ENCODE measurements at places on chromosomes 1 and 21. TPM values are rescaled to one million over a fixed set of nuclear protein-coding genes. Genes with fewer than 3 reads are reported as not detected.

The ATP6V1G3 gene
- 0.84 TPM for total RNA-seq

DNA sequence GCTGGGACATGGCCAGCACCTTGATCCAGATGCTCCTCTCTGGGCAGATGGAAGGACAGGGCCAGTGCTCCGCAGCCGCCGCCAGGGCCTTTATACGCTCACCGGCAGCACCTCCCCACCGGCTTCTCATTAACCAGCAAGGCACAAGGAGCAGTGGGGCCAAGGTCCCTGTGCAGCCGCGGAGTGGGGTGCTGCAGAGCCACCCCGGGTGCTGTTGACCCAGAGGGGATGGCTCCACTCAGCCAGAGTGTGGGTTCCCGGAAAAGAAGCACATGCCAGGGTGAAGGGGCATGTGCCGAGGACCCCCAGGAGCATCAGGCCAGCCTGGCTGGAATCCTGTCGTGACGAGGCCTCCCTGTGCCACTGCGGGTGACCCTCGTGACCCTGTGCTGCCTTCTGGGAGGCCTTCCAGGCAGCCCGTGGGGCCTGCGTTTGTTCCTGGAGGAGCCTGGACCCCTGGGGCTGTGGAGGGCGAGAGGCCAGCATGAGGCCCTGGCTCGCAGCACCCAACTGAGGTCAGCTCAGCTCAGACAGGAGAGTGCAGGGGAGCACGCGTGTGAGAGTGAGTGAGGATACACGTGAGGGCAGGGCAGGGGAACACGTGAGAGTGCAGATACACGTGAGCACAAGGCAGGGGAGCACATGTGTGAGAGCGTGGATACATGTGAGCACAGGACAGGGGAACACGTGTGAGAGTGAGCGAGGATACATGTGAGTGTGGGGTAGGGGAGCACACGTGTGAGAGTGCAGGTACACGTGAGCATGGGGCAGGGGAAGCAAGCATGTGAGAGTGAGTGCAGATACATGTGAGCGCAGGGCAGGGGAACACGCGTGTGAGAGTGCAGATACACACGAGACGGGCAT is at the start of gene FTCD:
FTCD (minus strand) TSS at position 66 of the 864 bp plus-strand sequence; CDS start at position 10, 56 bp downstream.
- no peak for DNase-seq

The IL12RB2 gene
- total RNA-seq, result 0.30 TPM

DNA sequence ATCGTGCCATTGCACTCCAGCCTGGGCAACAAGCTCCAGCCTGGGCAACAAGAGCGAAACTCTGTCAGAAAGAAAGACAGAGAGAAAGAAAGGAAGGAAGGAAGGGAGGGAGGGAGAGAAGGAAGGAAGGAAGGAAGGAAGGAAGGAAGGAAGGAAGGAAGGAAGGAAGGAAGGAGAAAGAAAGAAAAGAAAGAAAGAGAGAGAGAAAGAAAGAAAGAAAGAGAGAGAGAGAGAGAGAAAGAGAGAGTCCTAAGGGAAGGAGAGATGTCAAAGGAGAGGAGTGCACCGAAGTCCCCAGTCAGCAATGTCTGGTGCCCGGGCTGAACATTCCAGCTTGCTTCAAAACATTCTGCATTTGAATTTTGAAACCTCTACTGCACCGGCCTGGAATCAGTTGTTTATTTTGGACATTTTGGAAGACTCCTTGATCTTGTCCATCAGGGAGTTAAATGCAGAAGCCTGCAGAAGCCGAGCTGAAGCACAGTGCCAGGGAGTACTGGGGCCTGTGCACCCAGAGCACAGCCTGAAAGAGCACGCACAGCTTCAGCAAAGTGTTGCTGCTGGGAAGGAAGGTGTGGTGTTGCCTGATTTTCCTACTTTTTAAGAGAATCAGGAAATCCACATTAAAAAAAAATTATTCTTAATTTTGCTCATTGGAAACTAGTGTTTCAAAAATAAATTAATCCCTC is 3.7 kb upstream of the IGSF3 start:
- no peak for DNase-seq

DNA sequence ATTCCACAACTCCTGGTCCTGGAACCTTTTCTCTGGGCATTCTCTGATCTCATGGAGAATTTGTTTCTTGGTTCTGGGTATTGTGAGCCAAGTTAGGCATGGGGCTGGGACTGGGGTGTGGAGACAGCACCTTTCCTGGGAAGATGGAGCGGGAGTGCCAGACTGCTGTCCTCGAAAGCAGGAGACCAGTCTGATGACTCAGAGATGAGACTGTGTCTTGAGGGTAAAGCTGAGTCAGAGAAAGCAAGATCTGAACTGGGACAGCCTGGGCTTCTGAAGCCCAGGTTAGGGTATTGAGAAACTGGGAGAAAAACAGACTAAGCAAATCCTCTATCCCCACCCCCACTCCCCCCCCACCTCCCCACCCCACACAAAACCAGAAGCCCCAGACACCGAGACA is 2.2 kb upstream of the KANK4 start:
- peak; percentile 96 for DNase-seq

DNA sequence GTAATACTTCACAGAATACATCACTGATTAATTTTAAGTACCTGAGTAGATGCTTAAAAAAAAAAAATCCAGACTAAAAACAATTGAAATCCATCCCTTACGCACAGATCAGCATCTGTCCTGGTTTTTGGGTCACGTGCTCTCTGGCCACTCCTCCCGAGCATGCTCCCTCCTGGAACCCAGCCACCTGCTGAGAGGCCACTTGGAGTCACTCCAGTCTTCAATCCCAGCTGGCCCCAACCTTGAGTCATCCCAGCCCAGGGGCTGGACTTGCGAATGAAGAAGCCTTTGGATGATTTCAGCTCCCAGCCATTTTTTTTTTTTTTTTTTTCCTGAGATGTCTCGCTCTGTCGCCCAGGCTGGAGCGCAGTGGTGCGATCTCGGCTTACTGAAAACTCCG is 8.9 kb downstream of the MAP1LC3C start:
- peak; percentile 98 for DNase-seq

DNA sequence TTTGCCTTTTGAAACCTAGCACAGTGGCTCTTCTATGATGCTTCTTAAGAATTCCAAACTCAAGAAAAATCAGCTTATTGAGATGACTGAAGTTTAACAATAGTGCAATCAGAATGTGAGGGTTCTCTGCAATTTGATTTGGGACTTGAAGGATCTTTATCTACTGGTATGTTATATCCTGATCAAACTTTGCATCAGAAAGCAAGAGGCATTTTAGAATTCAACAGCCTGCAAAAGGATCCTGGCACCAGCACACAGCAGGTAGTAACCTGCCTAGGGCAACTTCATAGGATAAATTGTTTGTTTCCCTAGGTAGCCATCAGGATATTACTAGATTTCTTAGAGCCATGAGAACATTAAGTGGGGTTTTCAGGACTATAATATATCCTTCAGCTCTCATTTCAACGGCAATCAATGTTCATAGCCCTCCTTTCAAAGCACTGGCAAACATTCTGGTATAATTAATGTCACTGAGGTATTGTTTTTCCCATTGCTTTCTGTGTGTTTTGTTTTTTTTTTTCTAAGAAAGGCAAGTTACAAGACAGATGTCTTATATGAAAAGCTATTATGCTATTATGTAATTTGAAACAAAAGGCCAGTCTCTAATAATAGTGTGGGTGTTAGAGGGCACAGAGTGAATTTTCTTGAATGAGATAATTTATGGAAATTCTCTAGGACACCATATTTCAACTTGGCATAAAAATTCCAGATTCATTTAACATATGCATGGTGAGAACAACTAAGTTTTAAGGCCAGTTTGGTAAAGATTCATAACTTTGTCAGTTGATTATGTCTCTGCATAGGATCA is 34.5 kb downstream of the NTNG1 start:
- no peak for DNase-seq

GRCh38 chr1:58950897-58951296 is 167.1 kb upstream of the JUN start:
- no peak for DNase-seq

GRCh38 chr1:80217377-80217986 is 1211.0 kb upstream of the ADGRL4 start:
- DNase-seq, result peak; percentile 12

The FCN3 gene
- not detected for total RNA-seq

The FAF1 gene
- total RNA-seq, result 84.8 TPM

The OR2T11 gene
- not detected for total RNA-seq

GRCh38 chr1:43009274-43009673 is 50.6 kb upstream of the SLC2A1 start:
- no peak for DNase-seq

The C1orf52 gene
- 31.7 TPM for total RNA-seq

DNA sequence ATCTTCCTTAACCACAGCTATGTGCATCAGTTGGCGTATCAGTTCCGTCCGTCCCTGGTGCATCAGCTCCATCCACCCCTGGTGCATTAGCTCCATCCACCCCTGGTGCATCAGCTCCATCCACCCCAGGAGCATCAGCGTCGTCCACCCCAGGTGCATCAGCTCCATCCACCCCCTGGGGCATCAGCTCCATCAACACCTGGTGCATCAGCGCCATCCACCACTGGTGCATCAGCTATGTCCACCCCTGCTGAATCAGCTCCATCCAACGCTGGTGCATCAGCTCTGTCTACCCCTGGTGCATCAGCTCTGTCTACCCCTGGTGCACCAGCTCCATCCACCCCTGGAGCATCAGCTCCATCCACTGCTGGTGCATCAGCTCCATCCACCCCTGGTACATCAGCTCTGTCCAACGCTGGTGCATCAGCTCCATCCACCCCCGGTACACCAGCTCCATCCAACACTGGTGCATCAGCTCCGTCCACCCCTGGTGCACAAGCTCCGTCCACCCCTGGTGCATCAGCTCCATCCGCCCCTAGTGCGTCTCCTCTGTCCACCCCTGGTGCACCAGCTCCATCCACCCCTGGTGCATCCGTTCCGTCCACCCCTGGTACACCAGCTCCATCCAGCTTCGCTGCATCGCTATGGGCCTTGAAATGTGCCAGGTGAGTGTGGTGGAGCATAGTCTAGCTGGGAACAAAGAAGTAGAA is 106.6 kb upstream of the ZBTB40 start:
- DNase-seq, result no peak

DNA sequence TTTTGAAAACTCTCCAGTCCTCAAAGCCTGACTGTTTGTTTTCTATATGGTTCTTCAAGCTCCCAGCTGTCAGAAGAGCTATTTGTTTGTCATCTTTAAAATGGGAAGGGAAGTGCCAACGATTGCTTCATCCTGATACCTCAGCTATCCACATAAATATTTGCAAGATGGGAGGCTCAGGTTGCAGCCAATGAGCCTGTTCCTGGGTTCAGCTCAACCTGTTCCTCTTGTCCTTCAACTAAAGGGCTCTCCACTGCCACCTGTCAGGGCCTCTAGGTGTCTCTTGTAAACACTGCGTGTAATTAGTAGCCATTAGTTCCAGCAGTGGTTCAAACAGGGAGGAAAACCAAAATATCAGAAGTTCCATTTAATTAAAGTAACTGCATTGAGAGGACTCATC is 445.1 kb downstream of the AJAP1 start:
- DNase-seq, result no peak

All from M059J (cell line).